ENCODE measurements at places on chromosomes 7 and 10.
A peak's percentile ranks its signal among the peaks of the same experiment; 100 is the strongest.

GRCh38 chr7:77833136-77833535, 34.6 kb downstream of the PHTF2 start:
- no peak for DNase-seq

GRCh38 chr7:47649919-47650318, 68.0 kb upstream of the TNS3 start:
- DNase-seq, result no peak

GRCh38 chr10:35950226-35950625, 308.1 kb upstream of the FZD8 start:
- no peak for DNase-seq

DNA sequence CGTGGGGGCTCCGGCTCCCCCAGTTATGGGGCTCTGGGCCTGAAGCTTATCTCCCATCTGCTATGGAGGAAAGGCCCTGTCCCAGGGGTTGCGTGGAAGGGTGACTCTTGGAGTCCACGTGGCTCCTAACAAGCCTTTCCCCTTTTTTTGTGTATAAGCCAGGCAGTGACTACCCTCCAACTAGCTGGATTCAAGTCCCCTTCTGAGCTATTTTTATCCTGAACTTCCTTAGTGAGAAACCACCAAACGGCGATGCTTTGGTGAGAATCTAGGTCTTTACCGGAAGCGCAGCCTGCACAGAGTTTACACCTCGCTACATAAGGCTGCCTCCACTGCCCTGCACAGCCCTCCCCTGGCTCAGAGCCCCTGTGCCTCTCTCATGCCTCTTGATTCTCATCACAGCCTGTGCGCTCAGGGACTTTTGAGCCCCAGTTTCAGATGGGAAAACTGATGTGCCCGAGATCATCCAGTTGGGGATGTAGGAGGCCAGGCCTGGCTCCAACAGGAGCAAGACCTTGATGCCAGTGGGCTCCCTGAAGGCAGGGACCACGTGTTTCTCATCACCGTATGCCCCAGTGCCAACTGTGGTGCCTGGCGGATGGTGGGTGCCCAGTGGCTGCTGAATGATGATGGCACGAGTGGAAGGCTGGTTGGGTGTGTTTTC, 102.3 kb upstream of the PPIF start:
- peak; percentile 88 for DNase-seq

DNA sequence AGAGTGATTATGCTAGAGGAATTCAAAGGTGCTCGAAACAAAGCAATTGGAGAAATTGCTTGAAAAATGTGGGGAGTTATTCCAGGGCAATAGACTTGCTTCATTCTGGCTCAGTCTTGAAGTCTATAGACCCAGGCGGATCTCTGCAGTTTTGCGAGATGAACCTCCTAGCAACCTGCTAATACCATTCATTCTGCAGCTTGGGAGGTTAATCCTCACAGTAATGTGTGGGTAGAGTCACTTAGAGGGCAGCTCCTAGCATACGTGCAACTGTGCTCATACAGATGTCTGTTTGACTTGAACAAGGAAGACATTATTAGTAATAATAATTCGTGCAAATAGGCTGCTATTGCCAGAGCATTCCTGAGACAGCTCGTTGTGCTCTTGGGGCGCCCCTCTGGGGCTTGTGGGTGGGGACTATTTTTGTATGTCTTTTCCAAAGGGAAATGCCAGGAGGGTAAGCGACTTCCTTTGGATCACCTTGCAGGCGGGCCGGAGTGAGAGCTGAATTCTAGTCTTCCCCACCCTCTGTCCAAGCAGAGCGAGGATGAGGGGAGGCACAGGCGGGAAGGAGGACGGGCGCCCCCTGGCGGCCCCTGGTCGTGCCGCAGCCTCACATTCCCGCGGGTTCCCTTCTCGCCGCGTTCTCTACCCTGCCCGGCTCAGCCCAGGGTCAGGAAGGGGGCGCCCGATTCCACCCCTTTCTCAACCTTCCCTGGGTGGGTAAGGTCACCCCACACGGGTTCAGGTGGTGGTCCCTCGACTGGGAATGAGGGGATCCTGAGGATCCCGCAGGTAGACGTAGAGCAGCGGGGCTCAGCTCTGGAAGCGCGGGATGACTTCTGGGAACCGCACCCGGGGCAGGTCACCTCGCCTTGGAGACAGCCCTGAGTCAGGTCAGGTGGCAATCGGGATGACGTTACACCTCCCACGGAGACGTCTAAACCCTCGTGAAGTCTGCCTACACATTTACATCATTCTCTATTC, 241.5 kb downstream of the PHTF2 start:
- DNase-seq, result peak; percentile 83

GRCh38 chr10:43120929-43121314, 17.3 kb upstream of the CSGALNACT2 start:
- DNase-seq, result peak; percentile 84

GRCh38 chr7:16399265-16399831, 22.0 kb downstream of the CRPPA start:
- DNase-seq, result no peak

DNA sequence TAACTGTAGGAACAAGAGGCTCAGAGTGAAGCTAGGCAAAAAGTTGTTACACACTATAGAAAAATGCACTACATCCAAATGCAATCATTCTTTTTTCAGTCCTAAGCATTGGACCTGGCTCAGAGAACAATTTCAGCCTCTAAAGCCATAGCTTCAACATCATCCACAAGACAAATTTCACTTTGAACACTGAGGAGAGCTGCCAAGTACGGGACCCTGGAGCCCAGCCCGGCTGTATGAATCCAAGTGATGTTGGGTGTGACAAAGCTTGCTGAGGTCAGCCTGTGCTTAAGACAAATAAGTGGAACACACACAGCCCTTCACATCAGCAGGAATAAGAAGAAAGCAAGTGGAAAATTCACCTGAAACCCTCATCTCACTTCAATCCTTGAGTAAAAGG, 233.1 kb upstream of the PFKP start:
- DNase-seq, result no peak

GRCh38 chr10:103852856-103853255, 2.5 kb downstream of the SH3PXD2A start:
- DNase-seq, result peak; percentile 71

GRCh38 chr7:28955718-28956607, 2.2 kb downstream of the TRIL start:
- DNase-seq, result peak; percentile 71

DNA sequence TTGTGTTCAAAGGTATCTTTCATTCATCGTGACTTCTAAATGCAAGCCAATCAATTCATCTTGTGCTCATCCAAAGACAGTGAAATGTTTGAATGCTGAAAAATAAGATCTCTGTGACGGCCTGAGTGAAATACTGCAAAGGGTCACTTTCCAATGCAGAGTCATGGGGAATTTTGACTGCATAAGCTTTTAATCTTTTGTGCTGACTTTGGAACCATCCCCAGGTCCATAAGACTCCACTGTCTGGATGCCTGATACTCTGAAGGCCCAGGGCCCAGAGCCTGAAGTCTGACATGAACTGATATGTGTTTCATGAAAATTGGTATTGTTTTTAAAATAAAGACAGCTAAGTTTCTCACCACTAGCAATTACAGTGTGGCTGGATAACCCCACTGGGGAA, 39.0 kb downstream of the PPP1R3C start:
- no peak for DNase-seq

GRCh38 chr10:92598321-92598720, 5.4 kb downstream of the KIF11 start:
- no peak for DNase-seq

DNA sequence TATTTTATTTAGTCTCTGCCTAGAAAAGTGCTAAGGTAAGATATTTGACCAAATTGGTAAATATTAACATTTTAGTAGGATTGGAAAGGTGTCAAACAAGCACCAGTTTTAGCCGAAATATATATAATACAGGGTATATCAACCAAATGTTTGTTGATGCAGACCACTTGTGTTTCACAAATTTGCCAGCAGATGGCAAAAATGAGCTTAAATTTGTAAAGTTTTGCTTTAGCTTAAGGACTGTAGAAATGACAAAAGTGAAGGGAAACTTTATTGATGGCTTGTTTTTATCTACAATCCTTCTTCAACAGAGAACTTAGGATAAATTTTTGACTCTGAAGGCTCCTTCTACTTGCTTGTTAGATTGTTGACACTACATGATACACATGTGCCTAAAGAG, 4.8 kb upstream of the POLR1F start:
- DNase-seq, result peak; percentile 57

GRCh38 chr7:121219026-121219425, 109.8 kb upstream of the WNT16 start:
- no peak for DNase-seq

DNA sequence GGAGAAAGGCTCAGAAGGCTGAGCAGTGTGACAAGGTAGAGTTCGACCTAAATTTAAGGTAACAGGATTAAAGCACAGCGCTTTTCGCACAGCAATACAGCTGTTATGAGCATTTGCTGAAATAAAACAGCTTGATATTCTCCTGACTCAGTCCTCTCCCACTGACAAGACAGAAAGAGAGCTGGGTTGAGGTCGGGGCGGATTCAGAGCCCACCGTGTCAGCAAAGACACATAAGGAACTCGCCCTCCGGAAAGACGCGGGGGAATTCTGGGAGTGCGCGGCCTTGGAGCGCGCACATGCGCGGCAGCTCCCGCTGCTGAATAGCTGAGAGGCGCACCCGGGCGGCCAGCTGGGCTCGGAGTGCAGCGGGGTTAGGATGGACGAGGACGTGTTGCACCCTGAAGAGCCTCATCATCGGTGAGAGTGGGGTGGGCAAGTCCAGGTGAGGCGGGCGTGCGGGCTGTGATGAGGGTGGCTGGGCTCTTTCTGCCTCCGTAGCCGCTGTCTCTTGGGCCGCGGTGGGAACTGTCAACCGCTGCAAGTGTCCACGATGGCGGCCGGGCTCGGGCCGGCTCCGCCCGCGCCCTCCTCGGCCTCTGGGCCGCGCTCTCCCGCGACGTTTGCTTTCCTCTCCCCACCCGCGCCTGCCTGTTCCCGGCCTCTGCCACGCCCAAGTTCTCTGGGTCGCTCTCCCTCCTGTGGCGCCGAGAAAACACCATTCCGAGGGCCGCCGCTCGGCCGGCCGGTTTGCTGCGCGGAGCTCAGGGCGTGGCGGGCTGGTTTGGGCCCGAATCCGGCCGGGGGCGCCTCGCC, 120.6 kb downstream of the LYZL1 start:
- DNase-seq, result peak; percentile 79

- no peak for DNase-seq
Measured at GRCh38 chr7:6477318-6477660, 29.5 kb upstream of the DAGLB start.

GRCh38 chr10:70293169-70293843, 9.5 kb upstream of the NPFFR1 start:
- DNase-seq, result no peak

GRCh38 chr10:51815723-51816122, 116.3 kb upstream of the CSTF2T start:
- no peak for DNase-seq

- no peak for DNase-seq
Measured at GRCh38 chr7:158446281-158446680, 141.3 kb downstream of the PTPRN2 start.

DNA sequence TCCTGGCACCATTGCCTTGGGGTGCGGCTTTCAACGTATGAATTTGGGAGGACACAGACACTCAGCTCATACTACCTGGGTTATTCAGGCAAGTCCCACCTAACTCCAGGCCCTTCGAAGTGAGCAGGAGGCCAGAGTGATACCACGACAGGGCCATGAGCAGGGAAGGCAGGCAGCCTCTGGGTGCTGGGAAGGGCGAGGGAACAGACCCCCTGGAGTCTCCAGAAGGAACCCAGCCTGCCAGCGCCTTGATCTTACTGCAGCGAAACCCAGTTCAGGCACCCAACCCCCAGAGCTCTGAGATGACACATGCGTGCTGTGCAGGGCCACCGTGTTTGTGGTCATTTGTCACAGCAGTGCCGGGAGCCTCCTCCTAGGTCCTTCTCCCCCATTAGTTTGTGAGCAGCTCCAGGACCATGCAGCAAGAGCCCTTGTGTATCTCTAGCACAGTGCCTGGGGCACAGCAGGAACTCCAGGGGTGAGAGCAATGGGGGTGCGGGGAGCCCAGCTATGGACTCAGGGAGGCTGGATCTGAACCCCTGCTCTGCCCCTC, 7.7 kb upstream of the INSIG1 start:
- peak; percentile 36 for DNase-seq

- no peak for DNase-seq
Measured at GRCh38 chr7:130281260-130281659, 11.7 kb upstream of the CPA4 start.

GRCh38 chr10:98030093-98030821, at the start of gene CRTAC1:
TSS of gene CRTAC1 (minus strand) at chr10:98030621. CDS start at chr10:98030472, 149 bp downstream.
- DNase-seq, result no peak

- no peak for DNase-seq
Measured at GRCh38 chr10:70114902-70115301, 17.7 kb downstream of the AIFM2 start.

- no peak for DNase-seq
Measured at GRCh38 chr10:90224791-90225566, 523.6 kb downstream of the KIF20B start.

GRCh38 chr7:69173846-69174245, 424.4 kb upstream of the AUTS2 start:
- no peak for DNase-seq

GRCh38 chr10:633279-634245, 55.9 kb downstream of the DIP2C start:
- no peak for DNase-seq

GRCh38 chr7:12923971-12924370, 236.5 kb downstream of the ARL4A start:
- DNase-seq, result no peak

DNA sequence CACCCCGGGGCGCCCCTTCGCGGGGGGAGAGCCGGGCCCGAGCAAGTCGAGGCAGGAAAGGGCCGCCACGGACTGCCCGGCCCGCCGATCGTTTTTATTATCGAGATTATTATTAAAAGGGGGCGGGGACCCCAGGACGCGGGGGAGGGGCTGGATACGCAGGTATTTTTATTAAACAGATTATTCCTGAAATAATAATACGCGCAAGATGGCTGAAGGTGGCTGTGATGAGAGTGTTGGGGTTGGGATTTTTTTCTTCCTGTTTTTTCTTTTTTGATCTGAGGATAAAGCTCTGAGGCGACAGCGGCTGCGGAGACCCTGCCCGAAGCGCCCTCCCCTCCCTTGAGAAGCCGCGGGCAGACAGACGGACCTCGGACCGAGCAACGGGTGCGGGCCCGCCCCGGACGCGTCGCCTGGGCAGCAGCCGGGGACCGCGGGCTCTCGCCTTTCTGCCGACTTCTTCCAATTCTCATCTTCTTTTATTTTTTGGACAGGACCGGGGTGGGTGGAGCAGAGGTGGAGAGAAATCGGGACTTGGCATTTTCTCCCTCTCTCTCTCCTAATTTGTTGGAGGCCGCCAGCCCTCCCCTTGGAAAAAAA, 1.4 kb upstream of the TRIM8 start:
- DNase-seq, result peak; percentile 70

- no peak for DNase-seq
Measured at GRCh38 chr10:685613-686012, 3.9 kb downstream of the DIP2C start.

DNA sequence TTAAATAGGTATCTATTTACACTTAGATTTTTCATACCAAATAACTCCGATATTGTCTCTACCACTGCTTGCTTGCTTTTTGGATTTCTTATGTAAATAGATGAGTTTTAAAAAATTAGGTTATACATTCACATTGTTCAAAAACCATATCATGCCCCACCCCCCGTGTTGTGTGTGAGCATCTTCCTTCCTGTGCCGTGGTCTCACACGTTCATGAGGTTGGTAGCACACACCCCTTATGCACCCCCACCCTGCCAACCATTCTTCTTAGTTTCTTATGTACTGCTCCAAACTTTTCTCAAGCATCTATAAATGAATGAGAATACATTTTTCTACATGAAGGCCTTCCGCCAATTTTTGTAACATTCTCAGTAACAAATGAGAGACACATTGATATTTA, 115.6 kb downstream of the FANK1 start:
- no peak for DNase-seq

Data from suppressor macrophage (primary cell).